ENCODE measurements at places on chromosomes 7 and 10.

GRCh38 chr10:80718024-80718423 is 180.3 kb downstream of the SH2D4B start:
- no peak overlapping the region for H3K4me3 ChIP-seq
- H3K36me3 ChIP-seq = no peaks in the 10 kb centered on the region
- H3K27me3 ChIP-seq = peaks cover 2% of the 10 kb centered on the region

DNA sequence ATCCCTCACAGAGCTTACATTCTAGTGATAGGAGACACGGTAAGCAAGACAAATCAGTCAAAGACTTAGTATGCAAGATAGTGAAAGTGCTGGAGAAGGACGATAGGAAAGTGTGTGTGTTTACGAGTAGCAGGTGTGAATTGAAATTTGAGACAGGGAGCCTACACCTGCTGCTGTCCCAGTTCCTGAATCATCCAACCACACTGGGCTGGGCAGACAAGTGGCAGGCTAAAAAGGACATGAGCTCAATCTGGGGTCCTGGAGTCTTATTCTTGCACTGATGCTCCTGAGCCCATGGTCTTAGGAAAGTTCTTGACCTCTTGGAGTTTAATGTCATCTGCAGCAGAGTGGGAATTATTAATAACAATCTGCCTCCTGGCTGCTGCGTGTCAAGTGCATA is 16.2 kb downstream of the RBP3 start:
- H3K27ac ChIP-seq = no peak overlapping the region
- no peaks in the 10 kb centered on the region for H3K4me1 ChIP-seq
- H3K4me3 ChIP-seq = no peak overlapping the region
- H3K36me3 ChIP-seq = no peaks in the 10 kb centered on the region

GRCh38 chr7:156236936-156237599 is 403.5 kb upstream of the RNF32 start:
- no peak for DNase-seq
- no peaks in the 10 kb centered on the region for H3K4me1 ChIP-seq
- H3K4me3 ChIP-seq = no peak overlapping the region
- no peaks in the 10 kb centered on the region for H3K27me3 ChIP-seq
- no peaks in the 10 kb centered on the region for H3K36me3 ChIP-seq
- H3K27ac ChIP-seq = no peak overlapping the region

- H3K4me3 ChIP-seq = peak overlapping the region; percentile 41
- H3K27me3 ChIP-seq = peaks cover 29% of the 10 kb centered on the region
- no peak for DNase-seq
- no peaks in the 10 kb centered on the region for H3K36me3 ChIP-seq
- no peak overlapping the region for H3K27ac ChIP-seq
Measured at GRCh38 chr7:27220440-27220955, 20.6 kb upstream of the HOXA13 start.

DNA sequence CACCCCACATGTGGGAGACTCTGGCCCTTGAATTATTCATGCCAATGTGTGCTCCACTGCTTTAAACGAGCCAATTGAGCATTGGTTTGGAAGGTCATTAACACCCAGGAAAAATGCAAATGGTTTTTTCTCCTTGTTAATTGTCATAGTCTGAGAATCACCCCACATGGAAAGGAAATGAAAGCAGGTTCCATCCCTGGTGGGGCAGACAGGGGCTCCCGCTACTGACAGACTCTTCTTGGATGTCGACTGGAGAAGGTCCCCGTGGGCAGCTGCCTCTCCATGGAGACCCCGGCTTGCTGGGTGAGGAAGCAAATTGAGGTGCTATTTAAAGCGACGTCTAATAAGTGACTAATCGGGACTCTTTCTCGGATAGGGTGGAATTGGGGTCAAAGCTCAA is 32.0 kb upstream of the EN2 start:
- H3K27me3 ChIP-seq = peaks cover 2% of the 10 kb centered on the region
- no peak overlapping the region for H3K4me3 ChIP-seq
- no peaks in the 10 kb centered on the region for H3K36me3 ChIP-seq
- no peaks in the 10 kb centered on the region for H3K4me1 ChIP-seq

Data from immature natural killer cell (primary cell).